Breast epithelium (tissue), 4 donors: ENCODE measurements at places on chromosomes 2 and 18. TPM values are rescaled to one million over a fixed set of nuclear protein-coding genes. Genes with fewer than 3 reads are reported as not detected.

- DNase-seq, result no peak
Observed at GRCh38 chr2:240391111-240392051, 44.1 kb upstream of the GPC1 start.

DNA sequence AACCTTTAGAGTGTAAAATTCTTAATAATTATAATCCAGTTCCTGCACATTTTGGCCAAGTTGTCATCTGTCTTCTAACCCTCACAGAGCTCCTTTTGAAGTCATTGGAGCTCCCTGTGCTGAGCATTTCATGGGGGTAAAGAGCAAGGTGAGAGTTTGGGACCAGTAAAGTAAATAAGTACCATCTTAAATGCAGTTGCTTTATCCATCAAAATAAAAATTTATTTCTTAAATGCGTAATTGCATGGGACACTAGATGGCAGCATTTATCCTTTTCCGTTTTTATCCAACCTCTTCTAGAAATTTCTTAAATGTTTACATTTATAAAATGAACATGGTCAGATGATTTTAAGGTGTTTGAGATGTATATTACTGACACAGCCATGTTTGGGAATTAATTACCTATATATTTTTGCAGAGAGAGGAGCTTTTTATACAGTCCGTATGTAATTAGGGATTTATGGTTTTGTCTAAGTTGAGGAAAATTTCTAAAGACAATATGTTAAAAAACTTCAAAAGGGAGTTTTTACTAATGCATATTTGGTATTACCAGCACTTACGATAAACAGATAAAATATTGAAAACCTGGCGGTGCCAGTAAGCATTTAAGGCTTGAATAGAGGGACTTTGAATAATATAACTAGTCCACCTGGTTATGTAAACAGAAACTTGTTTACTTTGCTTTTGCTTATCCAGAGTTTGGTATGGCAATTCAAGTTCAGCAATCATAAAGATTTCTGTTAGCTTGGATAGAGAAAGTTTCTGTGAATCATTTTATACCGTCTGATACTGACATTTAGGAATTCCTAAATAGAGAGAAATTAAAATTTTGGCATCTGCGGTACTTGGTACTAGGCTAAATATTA lies 54.5 kb downstream of the ACSL3 start:
- DNase-seq, result no peak

Gene RUFY4
- total RNA-seq, result not detected

- DNase-seq, result no peak
Observed at GRCh38 chr2:19120941-19121750, 237.3 kb downstream of the OSR1 start.

Gene ZNF804A
- 0.29 TPM for total RNA-seq

- DNase-seq, result no peak
Observed at GRCh38 chr2:32683520-32684086, 55.8 kb downstream of the TTC27 start.

DNA sequence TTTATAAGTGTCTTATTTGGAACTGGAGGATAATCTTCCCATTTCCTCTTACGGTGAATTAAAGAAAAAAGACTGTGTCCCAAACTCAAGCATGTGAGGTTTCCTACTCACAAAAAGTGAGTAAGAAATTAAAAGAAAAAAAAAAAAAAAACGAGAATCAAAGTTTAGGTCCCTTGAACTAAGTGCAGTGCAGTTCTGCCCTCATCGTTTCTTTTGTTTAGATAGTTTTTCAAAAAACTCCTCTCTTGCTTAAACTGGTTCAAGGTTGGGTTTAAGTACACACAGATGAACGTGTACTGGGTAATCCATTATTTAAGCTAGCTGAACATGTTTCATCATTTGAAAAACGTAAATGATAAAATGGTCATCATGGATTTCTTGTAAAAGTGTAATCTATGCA lies 235.9 kb upstream of the KCNJ3 start:
- DNase-seq, result no peak

Gene PFN4
- total RNA-seq, result 0.44 TPM
